ENCODE measurements at places on chromosomes 7 and 10.

GRCh38 chr7:24756545-24757352 lies 515 bp downstream of the GSDME start:
- peak; percentile 69 for DNase-seq

DNA sequence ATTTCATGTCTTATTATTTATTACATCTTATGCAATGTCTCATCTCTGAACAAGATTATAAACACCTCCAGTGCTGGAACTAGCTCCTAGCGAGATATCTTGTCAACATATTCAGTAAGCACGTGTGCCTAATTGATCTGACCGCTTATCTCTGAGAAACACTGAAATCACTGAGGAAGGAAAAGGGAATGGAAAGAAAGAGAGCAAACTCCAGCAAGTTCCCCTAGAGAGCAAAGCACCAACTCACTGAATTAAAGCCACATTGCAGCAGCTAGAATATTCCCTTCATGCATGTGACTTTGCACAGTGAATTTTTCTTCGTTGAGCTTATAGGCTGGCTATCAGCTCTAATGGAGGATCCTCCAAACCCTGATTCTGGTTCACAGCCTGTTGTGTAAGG lies 177.1 kb upstream of the FRMD4A start:
- DNase-seq: no peak

GRCh38 chr7:137657476-137658189 lies 189.1 kb downstream of the DGKI start:
- no peak for DNase-seq

DNA sequence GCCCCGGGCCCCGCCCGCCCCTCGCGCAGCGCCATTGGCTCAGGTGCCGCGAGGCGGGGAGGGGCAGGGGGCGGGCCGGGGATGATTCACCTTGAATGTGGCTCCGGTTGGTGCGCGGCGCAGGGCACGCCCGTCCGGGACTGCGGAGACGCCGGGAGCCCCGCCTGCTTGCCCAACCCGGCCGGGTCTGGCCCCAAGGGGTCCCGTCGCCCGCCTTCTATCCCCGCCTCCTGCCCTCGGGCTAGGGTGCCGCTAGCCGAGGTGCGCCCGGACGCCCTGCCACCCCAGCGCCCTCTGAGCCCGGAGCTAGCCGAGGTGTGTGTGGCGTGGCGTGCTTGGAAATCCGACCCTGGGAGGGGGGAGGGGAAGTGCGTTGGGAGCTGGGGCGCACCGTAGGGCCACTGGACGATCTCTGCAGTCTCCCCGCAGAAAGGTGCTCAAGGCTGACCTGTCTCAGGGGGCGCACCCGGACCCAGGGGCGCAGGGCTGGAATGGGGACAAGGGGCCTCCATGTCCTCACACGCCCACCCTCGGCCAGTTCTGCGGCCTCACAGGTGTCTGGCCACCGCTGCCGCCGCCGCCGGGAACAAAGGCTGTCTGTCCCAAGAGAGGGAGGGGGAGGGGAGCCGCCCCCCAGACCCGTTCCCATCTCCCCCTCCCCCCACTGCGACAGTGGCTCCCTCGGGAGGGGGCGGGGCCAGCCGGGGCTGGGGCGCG lies 168.9 kb downstream of the NRF1 start:
- peak; percentile 46 for DNase-seq

GRCh38 chr10:17465328-17466125 lies 11.1 kb upstream of the ST8SIA6 start:
- DNase-seq: no peak

GRCh38 chr10:12255048-12255447 lies 59.1 kb downstream of the CDC123 start:
- no peak for DNase-seq

GRCh38 chr10:112759496-112759895 lies 190.6 kb upstream of the TCF7L2 start:
- no peak for DNase-seq

GRCh38 chr7:44224974-44225565 lies 24.3 kb downstream of the YKT6 start:
- no peak for DNase-seq

DNA sequence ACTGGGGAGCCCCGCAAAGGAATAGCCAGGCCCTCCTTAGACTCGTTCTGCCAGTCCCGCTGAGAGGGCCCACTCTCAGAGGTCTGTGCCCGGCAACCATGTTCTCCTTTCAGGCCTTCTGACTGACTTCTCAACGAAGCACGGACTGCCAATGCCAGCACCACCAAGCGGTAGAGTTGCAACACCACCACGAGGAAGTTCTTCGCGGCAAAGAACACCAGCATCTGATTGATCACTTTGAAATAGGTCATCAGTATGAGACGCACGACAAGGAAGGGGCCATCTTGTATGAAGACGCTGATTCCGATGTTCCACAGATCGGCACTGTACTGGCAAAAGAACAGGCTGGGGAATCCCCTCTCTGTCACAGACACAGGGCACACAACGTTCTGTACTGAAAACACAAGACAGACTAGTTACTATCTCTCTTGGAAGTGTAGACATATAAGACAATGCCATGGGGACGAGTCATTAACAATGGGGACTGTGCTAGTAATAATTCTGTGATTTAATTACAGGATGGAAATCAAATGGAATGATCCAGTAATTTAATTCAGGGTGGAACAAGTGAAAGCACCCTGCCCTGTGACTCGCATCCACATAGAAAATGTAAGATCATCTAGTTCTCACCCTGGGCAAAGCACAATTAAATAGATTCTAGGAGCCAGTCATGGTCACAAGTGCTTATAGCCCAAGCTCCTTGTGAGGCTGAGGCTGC lies 42.7 kb downstream of the TMEM26 start:
- DNase-seq: peak; percentile 14

DNA sequence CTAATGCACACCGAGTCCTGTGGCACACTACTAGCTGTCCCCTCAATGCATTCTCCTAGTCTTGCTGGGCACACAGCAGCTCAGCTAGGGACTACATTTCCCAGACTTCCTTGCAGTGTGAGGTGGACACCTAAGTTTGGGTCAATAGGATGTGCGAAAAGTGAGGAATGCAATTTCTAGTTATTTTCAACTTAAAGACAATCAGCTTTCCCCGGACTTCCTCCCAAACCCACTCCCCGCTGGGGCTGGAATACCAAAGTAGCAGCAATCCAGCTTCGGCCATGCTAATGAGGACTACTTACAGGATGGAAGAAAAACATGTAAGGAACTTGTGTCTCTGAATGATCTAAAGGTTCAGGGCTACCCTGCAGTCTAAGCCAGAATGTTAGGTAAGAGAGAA lies 286.4 kb upstream of the LRRN3 start:
- no peak for DNase-seq

All from EL (cell line).